ENCODE measurements at places on chromosomes 13 and 19.

DNA sequence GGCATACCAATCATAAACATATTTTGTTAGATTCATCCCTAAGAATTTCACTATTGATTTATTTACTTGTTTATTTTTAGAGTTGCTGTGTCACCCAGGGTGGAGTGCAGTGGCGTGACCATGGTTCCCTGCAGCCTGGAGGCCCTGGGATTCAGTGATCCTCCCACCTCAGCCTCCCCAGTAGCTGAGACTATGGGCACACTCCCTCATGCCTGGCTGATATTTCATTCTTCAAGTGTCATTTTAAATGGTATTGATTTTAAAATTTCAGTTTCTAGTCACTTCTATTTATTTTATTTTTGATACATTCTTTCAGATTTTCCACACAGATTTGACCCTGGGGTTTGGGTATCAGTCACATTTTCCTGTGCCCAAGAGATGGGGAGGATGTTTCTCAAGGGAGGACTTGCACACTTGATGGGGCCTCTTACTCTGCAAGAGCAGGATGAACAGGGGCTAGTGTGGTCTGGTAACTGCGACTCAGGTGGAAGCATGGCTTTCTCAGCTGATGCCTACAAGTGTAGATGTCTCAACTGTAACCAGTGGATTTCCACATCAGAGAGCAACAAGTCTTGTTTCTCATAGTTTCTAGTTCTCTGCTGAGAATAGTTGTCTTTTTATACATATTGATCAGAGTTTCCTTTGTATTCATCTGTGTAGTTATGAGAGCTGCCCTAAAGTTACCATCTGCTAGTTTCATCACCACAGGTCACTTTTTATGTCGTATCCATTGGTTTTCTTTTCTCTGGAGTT lies 40.2 kb downstream of the CCNE1 start:
- DNase-seq, result no peak

DNA sequence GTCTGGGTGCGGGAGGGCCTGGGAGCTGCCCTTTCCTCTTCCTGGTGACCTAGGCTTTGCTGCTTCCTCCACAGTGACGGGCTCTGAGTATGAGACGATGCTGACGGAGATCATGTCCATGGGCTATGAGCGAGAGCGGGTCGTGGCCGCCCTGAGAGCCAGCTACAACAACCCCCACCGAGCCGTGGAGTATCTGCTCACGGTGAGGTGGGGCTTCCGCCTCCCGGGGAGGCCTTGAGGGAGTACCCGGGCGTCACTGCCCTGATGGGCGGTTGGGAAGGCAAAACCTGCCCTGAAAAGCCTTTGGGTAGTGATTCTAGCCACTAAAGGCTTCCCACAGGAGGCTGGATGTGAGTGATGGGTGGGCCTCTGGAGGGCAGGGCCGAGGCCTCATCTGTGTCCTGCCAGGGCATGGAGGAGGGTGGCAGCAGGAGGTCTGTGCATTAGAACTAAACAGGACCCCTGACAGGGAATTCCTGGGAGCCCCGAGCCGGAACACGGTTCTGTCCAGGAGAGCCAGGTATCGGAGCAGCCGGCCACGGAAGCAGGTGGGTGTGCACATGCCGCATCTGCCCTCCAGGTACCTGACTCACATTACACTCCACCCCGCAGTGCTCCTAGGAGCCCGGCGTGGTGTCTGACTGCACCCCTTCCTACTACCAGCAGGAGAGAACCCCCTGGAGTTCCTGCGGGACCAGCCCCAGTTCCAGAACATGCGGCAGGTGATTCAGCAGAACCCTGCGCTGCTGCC lies 3.1 kb downstream of the RAD23A start:
- DNase-seq, result no peak

GRCh38 chr19:16127776-16128371 lies 15.6 kb upstream of the HSH2D start:
- no peak for DNase-seq

DNA sequence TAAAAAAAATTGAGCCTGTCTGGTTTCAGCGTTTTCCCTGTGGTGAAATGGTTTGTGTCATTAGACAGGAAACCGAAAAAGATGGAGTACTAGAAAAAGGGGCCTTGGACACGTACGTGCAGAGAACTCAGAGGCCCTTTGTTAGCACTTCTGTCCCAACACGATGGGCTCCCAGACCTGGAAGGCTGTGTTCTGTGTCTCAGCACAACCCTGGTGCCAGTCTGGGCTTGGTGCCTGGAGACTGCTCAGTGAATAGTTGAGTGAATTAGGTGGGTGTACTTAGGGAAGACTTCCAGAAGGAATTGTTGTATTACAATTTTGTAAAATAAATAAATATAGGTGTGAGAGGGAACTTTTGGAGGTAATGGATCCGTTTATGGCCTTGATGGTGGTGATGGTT lies 8.7 kb downstream of the ZNF71 start:
- no peak for DNase-seq

GRCh38 chr19:39671739-39672363 lies 16.1 kb downstream of the LGALS16 start:
- peak; percentile 44 for DNase-seq

GRCh38 chr13:97344265-97345175 lies 89.4 kb upstream of the RAP2A start:
- DNase-seq, result peak; percentile 5

GRCh38 chr13:97700306-97700848 lies 253.1 kb upstream of the IPO5 start:
- no peak for DNase-seq

GRCh38 chr13:80359414-80359777 lies 18.5 kb upstream of the SPRY2 start:
- DNase-seq, result no peak

DNA sequence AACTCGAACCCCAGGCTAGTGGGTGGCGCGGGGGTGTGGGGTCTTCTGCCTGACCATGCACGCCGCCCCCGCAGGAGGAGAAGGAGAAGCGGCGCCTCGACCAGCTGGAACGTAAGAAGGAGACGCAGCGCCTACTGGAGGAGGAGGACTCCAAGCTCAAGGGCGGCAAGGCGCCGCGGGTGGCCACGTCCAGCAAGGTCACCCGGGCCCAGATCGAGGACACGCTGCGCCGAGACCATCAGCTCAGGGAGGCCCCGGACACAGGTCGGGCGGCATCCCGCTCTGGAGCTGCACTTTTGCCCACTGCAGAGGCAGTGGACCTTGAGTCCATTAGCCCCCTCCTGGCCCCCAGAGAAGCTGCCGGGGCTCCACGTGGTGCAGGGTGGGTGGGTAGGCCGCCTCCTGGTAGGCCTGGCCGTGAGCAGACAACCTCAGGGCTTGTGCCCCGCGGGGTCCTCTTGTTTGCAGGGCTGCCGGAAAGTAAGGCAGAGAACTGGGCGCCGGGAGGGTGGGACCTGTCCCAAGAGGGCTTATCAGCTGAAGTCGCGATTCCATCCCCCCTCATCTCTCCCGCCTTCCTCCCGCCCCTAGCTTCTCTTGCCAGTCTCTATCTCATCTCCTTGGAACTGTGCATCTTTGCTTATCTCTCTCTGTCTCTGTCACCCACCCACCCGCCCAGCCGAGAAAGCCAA lies 9.9 kb downstream of the CCDC124 start:
- DNase-seq, result no peak

- DNase-seq, result no peak
These were observed 534 bp downstream of the CAB39L start for GRCh38 chr13:49443357-49443703.

- no peak for DNase-seq
These were observed 11.0 kb upstream of the ZNF492 start for GRCh38 chr19:22622901-22623840.

GRCh38 chr13:92894447-92894846 lies 332.2 kb upstream of the GPC6 start:
- DNase-seq, result no peak

DNA sequence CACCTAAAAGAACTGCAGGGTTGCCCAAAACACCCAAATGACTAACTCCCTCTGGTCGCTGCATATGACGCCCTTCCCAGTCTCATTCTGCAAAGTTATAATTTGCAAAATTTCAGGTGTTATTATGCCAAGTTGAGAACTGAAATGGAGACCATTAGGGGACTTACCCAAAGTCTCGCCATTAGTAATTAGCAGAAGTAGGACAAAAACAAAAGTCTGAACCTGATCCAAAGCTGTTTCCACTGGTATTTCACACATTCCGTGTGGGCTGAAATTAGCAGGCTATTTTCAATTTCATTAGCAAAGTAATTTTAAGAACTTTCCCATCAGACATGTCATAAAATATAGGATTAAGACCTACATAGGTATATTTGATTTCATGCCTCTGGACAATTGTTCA lies 6.8 kb downstream of the RUBCNL start:
- no peak for DNase-seq

- DNase-seq, result no peak
These were observed 732 bp downstream of the SELENOV start for GRCh38 chr19:39515551-39516191.

DNA sequence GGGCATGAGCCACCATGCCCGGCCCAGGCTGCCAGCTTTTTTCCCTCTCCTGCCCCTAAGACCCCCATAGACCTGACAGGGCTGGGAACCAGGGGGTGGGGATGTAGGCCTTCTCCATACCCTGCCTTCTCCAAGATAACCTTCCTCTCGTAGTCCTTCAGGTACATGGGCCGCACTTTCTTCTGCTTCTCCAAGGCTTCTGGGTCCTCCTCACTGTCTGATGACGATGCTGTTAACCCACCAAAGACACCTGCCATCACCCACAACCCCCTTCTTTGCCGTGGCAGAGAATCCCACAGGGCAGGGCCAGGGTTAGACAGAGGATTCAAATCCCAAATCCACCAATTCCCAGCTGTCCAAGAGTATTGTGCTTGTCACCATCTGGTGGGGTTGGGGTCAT lies 3.2 kb downstream of the KRI1 start:
- DNase-seq, result no peak

DNA sequence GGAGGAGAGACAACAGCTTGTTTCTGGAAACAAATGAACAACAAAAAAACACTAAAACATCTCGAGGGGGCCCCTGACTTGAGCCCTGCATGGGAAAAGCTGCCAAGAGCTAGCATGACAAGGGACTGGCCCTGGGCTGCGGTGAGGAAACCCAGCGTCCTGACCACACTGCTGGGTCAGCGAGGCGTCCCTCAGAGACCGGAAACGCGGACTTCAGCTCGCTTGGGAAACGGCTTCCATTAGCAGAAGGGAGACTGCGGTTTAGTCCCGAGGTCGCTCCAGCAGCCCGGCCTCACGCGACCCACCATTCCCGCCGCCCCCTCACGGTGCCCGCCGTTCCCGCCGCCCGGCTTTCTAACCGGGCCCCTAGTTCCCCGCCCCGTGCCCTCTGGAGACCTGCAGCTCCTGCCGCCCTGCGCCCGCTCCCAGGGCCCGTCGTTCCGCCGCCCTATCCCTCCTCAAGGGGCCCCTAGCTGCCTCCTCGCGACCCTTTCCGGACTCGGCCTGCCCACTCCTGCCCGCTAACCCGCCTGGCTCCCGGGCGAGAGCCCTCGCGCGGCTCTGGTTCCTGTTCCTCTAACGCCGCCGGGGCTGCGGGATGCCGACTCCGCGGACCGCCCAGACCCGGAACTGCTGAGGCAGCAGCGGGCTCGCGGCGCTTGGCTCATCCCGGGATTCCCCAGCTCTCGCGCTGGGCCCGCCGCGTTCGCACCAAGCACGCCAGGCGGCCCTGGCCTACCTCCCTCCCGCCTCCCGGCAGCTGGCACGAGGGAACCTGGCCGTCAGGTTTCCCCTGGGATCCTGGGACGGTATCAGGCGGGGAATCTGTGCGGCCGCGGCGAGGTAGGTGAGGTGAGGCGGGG lies at the start of gene CCDC122:
TSS of gene CCDC122 (minus strand) at position 849 of the 863 bp plus-strand sequence. CDS start 10,364 bp downstream, outside the sequence.
- peak; percentile 67 for DNase-seq

GRCh38 chr13:84136582-84136981 lies 254.3 kb upstream of the SLITRK1 start:
- no peak for DNase-seq

GRCh38 chr13:74574964-74575728 lies 440.9 kb upstream of the KLF12 start:
- DNase-seq, result no peak

- DNase-seq, result no peak
These were observed 110.6 kb downstream of the B3GLCT start for GRCh38 chr13:31310356-31310755.

DNA sequence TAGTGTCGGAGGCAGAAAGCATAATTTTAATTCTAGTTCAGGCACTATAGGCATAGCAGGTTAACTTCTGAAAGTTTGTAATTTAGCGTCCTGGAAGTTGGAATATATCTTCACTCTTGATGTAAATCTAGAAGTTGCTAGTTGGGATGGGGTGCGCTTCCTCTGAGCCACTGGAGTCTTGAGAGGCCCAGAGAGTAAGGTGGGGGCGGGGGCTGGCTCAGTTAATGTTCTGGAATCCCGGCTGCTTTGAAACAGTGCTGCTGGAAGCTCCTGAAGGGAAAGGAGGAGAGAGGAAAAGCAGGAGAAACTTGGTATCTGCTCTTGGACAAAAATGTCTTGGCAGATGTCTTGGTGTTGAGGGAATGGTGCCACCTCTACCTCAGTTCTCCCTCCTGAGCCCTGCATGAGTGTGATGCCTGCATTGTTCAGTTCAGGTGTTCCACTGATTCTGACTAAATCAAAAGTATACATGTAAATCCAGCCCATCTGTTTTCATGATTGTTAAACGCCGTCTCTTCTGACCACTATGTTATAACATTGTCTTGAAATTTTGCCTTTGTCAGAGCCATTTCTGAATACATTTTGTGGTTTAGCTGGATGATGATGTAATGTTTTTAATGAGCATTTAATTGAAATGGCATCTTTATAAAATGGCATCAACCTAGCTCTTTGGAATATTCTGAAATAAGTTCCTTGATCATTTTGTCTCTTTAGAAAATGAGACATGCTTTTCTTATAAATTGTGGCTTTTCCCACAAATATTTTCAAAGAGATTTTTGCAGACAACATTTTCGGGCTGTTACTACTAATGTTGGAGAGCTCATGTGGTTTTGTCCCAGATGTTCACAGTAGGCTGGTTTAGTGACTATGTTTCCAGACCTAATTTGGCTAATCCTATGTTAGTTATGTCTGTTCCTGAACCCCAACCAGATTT lies 202.7 kb downstream of the SHISA2 start:
- no peak for DNase-seq

DNA sequence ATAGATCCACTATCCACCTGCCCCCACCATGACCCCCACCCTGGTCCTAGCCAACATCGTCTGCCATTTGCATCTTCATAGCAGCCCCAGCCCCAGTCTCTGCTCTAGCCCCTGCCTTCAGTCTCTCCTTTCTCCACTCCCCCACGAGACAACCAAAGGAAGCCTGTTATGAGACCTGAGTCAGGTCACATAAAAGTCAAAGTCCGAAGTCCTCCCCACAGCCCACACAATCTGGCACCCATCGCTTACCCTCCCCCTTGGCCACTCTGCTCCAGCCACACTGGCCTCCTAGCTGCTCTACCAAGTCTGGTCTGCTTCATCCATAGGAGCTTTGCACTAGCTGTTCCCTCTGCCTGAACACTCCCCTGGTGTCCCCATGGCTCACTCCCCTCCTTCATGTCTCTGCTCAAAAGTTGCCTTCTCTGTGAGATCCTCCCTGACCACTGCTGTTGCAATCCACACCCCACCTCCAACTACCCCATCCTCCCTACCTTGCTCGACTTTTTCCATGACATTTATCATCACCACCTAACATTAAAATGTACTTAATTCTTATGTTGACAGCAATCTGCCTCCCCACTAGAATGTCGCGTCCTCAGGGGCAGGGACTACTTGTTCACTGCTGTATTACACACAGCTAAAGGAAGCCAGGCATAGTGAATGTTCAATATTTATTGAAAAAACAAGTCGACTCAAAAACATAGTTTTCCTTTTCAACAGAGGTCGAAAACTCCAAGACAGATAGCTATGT lies 1.2 kb upstream of the PLEKHG2 start:
- DNase-seq, result no peak

- DNase-seq, result no peak
These were observed 2.9 kb upstream of the CERS1 start for GRCh38 chr19:18898607-18899408.

Data from DMS153 (cell line).